ENCODE measurements at places on chromosomes 12 and 14. TPM values are rescaled to one million over a fixed set of nuclear protein-coding genes. Genes with fewer than 3 reads are reported as not detected.

Gene TRPV4
- 2.6 TPM for polyA plus RNA-seq

Gene NELL2
- not detected for polyA plus RNA-seq

Gene CCDC177
- polyA plus RNA-seq: not detected

Gene FAM234B
- 5.6 TPM for polyA plus RNA-seq

Gene TAS2R13
- polyA plus RNA-seq: not detected

Gene EID3
- polyA plus RNA-seq: 5.7 TPM

Gene R3HDM2
- polyA plus RNA-seq: 17.0 TPM

Gene SLC38A4
- polyA plus RNA-seq: 0.57 TPM

Gene EFS
- polyA plus RNA-seq: 4.2 TPM

Gene ERP27
- polyA plus RNA-seq: not detected

Gene PMCH
- 0.75 TPM for polyA plus RNA-seq

Gene SLC6A15
- polyA plus RNA-seq: 2.0 TPM

Gene SLC17A8
- polyA plus RNA-seq: not detected

DNA sequence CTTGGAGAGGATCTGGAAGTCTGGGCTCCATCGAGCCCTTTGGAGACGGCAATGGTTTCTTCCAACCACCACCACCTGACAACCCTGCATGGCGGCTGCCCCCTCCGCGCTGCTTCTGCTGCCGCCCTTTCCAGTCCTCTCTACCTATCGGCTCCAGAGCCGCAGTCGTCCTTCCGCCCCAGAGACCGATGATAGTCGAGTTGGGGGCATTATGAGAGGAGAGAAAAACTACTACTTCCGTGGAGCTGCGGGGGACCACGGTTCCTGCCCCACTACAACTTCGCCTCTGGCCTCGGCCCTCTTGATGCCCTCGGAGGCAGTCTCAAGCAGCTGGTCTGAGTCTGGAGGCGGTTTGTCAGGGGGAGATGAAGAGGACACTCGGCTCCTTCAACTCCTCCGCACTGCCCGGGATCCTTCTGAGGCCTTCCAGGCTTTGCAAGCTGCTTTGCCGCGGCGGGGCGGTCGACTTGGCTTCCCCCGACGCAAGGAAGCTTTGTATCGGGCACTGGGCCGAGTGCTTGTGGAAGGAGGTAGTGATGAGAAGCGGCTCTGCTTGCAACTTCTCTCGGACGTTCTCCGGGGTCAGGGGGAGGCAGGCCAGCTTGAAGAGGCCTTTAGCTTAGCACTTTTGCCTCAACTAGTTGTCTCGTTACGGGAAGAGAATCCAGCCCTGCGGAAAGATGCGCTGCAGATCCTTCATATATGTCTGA lies 499 bp downstream of the TOGARAM1 start:
- peak overlapping the region; percentile 95 for H3K4me3 ChIP-seq
- H3K36me3 ChIP-seq: no peaks in the 10 kb centered on the region
- no peaks in the 10 kb centered on the region for H3K27me3 ChIP-seq
- H3K27ac ChIP-seq: peak overlapping the region; percentile 90
- H3K4me1 ChIP-seq: peaks cover 46% of the 10 kb centered on the region

- H3K27ac ChIP-seq: peak overlapping the region; percentile 76
- no peaks in the 10 kb centered on the region for H3K36me3 ChIP-seq
- no peak for DNase-seq
- H3K4me3 ChIP-seq: peak overlapping the region; percentile 24
- H3K4me1 ChIP-seq: peaks cover 33% of the 10 kb centered on the region
Measured at GRCh38 chr14:59321626-59321949, 133.1 kb downstream of the DAAM1 start.

DNA sequence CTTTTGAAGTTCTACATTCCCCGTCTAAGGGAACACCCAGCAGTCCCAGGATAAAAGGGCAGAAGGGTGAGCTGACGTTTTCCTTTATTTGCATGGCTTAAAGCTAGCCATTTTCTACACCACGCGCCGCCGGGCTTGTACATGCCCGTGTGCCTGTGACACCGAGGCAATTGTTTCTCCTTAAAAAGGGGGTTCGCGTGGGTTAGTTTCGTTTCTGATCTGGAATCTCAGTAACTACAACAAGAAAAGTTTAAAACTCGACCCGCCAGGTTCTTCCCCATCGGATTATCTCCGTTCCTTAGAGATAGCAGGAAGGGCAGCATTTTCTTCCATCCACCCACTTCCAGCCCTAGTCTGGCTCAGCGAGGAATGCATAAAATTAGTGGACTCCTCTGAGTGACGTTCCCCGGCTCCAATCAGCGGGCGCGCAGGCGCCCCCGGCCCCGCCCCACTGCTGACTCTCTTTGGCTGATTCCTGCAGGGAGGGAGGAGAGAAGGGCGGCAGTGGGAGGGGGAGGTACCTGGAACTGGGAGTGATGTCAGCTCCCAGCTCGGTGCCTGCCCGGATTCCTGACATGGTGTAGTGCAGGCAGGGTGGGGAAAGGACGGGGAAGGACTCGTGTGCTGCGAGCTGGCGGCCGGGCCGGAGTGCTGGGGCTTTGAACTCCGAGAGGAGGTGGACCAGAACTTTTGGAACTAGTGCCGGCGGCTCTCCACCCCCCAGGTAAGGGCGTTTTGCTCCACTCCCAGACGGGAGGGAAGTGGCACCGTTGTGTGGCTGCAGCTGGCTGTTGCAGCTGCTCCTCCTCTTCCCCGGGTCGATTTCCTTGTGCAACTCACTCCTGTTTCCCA lies at the start of gene PPFIBP1:
Gene PPFIBP1 (plus strand): TSS at position 565 of the 852 bp plus-strand sequence. CDS start 109,191 bp downstream, outside the sequence.
- peak within 1 kb of the TSS; percentile 85 for H3K27ac ChIP-seq
- H3K36me3 ChIP-seq: no peaks in the 10 kb centered on the region
- peak; percentile 98 for DNase-seq
- peak within 1 kb of the TSS; percentile 95 for H3K4me3 ChIP-seq

- H3K36me3 ChIP-seq: no peaks in the 10 kb centered on the region
- no peak overlapping the region for H3K4me3 ChIP-seq
- H3K4me1 ChIP-seq: no peaks in the 10 kb centered on the region
Measured at GRCh38 chr14:88044776-88045446, 40.0 kb downstream of the GPR65 start.

DNA sequence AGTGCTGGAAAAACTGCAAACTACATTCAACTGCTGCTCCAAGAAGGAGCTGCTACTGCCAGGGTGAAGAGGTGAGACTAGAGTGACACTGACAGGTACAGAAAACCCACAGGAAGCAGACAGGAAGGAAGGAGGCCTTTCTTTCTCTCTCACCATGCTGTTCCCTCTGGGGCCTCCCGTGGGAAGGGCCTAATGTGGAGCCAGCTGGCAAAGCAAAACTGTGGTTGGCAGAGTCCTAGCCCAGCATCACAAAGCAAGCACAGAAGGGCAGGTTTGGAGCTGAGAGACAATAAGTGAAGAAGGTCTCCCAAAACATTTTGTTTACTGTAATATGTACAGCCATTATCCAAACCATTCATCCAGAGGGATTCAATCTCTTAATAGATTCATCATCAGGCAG lies 122.5 kb upstream of the MAX start:
- no peak overlapping the region for H3K4me3 ChIP-seq
- DNase-seq: peak; percentile 51
- no peak overlapping the region for H3K27ac ChIP-seq
- H3K36me3 ChIP-seq: no peaks in the 10 kb centered on the region
- peaks cover 39% of the 10 kb centered on the region for H3K4me1 ChIP-seq
- no peaks in the 10 kb centered on the region for H3K27me3 ChIP-seq

DNA sequence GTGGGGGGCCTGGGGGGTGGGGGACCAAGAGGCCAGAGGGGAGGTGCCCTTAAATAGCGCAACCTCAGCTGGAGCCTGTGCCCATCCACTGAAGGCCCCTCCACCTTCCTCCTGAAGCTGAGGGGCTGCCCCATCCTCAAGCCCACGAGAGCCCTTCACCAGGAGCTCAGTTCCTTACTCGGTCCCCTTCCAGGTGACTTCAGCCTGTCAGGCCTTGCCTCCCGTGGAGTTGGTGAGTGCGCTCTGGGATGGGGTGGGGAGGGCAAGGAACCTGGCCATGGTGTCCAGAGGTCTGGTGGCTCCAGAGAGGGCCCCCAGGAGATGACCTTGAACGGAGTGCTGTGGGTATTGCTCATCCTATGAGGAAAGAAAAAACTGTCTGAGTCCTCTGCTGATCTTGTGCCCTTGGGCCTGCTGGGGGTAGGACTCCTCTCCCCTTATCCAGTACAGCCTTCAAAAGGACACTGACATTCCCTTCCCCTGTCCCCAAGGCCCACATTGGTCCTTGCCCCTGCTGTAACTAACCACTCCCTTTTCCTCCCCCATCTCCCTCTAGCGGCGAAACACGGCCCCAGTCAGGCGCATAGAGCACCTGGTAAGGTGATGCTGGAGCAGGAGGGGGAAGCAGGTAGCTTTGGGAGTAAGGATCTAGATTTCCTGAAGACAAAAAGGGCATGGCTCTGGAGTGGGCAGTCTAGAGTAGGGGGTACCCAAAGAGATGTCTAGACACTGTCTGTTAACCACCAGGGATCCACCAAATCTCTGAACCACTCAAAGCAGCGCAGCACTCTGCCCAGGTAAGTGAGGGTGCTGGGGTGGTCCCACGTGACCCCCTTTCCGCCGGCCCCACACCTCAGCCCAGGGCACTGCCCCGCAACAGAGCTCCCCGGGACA lies 3.6 kb downstream of the TNS2 start:
- 0 out of 2 replicates have a peak overlapping the region, but pooled peaks have one; percentile 5 for H3K27ac ChIP-seq
- peaks cover 66% of the 10 kb centered on the region for H3K4me1 ChIP-seq
- H3K27me3 ChIP-seq: no peaks in the 10 kb centered on the region
- DNase-seq: peak; percentile 63

DNA sequence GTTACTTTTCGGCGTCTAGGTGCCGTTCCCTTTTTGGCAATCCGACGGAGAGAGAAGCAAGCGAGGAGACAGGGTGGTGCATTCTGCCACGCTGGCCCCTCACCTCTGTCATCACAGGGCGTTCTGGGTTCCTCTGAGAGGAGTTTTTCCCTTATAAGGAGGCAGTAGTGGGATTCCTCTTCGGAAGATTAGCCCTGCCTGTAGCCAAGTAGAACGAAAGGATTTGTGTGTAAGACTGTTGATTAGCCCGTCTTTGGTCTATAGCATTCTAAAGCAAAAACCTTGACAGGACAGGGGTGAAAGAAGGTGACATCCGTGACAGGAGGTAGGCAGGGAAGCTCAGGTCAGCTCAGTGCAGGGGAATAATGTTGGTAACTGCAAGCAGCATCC lies 9.1 kb upstream of the NEMF start:
- peak; percentile 86 for DNase-seq
- peak overlapping the region; percentile 100 for H3K27ac ChIP-seq
- no peaks in the 10 kb centered on the region for H3K36me3 ChIP-seq
- no peaks in the 10 kb centered on the region for H3K27me3 ChIP-seq
- H3K4me1 ChIP-seq: peaks cover 20% of the 10 kb centered on the region
- H3K4me3 ChIP-seq: peak overlapping the region; percentile 98

DNA sequence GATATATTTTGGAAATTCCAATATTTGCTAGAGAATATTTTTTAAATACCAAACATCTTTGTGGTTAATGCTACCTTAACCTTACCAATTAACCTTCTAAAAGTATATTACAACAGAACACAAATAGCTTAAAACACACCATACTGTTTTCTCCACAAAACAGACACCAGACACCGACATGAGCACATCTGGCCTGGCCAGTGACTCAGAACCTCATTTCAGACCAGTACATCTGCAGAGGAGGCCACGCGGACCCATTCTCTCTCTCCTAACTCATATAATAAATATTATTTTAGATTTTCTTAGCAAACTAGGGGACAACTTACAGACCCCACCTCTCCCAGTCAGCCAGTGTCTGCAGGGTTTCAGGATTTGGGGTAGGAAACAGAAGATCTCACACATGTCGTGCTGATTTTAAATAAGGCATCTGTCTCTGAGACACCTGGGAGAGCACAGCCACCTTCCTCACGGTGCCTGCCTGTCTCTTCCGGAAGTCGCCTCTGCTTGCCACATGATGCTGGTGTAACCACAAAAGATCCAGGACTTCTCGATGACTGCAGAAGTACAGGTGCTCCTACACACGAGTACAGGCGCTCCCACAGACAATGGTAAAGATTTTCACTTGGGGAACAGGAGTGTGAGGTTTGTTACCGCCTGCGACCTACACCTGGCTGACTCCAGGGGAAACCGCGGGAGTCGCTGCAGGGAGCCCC lies 9.7 kb upstream of the ANKLE2 start:
- peaks cover 22% of the 10 kb centered on the region for H3K4me1 ChIP-seq
- H3K4me3 ChIP-seq: no peak overlapping the region
- H3K27ac ChIP-seq: no peak overlapping the region
- no peaks in the 10 kb centered on the region for H3K27me3 ChIP-seq
- peak; percentile 45 for DNase-seq

- H3K27me3 ChIP-seq: no peaks in the 10 kb centered on the region
- DNase-seq: no peak
- H3K4me1 ChIP-seq: no peaks in the 10 kb centered on the region
- no peak overlapping the region for H3K4me3 ChIP-seq
Measured at GRCh38 chr14:98731286-98731685, 540.7 kb downstream of the BCL11B start.

- H3K27ac ChIP-seq: no peak overlapping the region
- H3K27me3 ChIP-seq: 0 out of 2 replicates have a peak, but pooled peaks cover 2% of the 10 kb centered on the region
- no peaks in the 10 kb centered on the region for H3K4me1 ChIP-seq
- H3K36me3 ChIP-seq: no peaks in the 10 kb centered on the region
Measured at GRCh38 chr12:22935090-22935489, 310.1 kb downstream of the ETNK1 start.

DNA sequence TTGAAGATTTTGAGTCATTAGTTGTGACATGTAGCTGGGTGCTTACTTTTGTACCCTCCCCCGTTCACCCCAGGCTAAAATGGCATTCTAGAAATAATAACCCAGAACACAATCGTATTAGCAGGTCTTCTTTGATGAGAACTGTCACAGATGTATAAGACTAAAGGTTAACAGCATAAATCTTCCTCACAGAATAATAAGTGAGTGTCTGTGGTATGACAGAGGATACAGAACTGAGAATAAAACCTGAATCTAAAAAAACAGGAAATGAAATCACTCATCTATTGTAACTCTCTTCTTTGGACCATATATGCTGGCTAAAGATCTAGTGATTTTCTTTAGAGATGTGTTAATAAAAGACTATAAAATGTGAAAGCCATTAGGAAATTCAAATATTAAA lies 746.6 kb downstream of the LRFN5 start:
- no peak for DNase-seq
- H3K27ac ChIP-seq: no peak overlapping the region
- no peaks in the 10 kb centered on the region for H3K36me3 ChIP-seq
- H3K4me3 ChIP-seq: no peak overlapping the region

DNA sequence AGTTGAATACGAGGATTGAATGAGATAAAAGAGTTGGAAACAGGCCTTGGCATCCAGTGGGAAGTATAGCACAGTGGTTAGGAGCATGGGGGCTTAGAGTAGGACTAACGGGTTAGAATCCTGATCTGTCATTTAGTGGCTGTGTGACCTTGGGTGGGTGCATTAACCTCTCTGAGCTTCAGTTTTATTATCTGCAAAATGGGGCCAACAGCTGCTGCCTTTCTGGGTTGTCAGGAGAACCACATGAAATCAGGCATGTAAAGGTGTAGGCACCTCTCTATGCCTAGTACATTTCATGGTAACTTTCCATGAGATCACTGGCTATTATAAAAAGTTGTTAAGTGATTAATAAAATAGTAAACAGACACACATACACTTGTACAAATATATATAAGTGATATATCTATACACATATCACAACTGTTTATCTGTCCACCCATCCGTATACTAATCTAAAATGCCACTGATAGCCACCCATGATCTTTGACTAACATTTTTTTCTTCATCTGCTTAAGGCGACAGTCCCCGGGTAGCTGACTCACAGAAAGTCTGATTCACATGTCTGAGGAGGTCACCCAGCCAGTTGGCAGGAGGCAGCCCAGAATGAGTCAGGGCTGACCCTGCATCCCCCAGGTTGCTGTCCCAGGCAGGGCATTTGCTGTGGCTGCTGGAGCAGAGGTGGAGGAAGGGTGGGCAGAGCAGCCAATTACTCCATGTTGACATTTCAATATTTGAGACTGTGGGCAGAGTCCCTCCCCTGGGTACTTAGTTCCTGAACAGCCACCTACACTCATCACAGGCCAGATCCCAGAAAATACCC lies 125.6 kb upstream of the NOS1 start:
- H3K27ac ChIP-seq: no peak overlapping the region
- H3K27me3 ChIP-seq: no peaks in the 10 kb centered on the region
- DNase-seq: peak; percentile 79
- no peaks in the 10 kb centered on the region for H3K36me3 ChIP-seq
- peaks cover 10% of the 10 kb centered on the region for H3K4me1 ChIP-seq

Measured in GM23248 (cell line).